ENCODE measurements at places on chromosomes 3 and 15. TPM values are rescaled to one million over a fixed set of nuclear protein-coding genes. Genes with fewer than 3 reads are reported as not detected.

DNA sequence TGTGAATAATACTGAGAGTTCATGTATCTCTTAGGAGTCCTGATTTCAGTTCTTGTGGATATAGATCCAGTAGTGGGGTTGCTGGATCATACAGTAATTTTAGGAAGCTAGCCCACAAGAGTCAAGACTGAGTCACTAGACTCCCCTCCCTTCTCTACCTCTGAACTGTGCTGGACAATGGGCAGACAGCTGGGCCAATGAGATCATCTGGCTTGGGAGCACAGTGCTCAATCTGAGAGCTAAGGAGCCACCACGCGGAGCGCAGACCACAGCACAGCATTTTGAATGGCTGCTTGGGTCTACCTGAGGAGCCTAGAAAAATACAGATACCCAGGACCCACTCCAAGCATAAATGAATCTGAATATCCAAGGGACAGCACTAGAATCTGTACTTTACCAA, 32.5 kb downstream of the WNT5A start:
- DNase-seq = no peak

DNA sequence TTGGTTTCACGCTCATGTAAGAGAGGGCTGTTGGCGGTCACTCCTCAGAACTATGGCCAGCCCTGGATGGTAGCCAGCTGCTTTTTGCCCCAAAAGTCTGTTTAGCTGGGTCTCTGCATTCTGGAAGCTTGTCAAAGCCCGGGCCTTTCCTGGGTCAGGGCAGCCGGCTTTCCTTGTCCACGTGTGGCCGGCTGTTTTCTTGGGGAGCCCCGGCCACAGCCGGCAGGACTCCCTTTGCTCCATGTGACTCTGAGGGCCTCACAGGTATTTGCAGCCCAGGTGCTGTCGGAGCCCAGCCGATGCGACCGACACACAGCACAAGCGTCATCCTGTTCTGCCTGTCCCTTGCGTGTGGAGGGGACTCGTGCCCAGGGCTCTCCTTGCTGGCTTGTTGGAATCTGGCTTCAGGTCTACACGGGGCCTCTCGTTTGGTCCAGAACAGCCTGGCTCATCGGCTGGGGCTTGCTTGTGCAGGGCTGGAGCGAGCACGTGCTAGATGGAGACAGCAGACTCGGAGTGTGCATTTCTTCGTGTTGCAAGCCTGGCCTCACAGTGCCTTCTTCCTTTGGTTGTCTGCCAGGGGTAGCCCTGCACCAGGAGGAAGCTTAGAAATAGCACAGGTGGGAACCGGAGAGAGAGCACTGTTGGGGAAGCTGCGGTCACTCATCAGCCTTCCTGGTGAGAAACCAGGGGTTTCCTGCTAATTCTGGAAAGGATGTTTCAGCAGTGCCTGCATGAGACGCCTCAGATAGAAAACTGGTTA, 51.5 kb downstream of the PGPEP1L start:
- peak; percentile 46 for DNase-seq

GRCh38 chr3:17140670-17141505, 256.1 kb downstream of the PLCL2 start:
- DNase-seq = no peak

Gene BTLA
- not detected for total RNA-seq

DNA sequence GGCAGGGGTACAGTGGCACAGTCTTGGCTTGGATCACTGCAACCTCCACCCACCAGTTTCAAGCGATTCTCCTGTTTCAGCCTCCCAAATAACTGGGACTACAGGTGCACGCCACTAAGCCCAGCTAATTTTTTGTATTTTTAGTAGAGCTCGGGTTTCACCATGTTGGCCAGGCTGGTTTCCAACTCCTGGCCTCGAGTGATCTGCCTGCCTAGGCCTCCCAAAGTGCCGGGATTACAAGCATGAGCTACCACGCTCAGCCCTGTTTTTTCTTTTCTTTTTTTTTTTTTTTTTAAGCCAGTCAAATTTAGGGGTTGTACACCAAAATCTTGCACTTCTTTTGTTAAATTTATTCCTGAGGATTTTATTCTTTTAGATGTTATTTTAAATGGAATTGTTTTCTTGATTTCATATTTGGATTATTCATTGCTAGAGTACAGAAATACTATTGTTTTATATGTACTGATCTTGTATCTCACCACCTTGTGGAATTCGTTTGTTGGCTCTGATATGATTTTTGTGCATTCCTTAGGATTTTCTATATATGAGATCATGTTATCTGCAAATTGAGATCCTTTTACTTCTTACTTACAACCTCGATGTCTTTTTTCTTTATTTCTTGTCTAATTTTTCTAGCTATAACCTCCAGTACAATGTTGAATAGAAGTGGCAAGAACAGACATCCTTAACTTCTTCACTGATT, 65.6 kb downstream of the ZNF609 start:
- DNase-seq = no peak

- DNase-seq = peak; percentile 17
Measured at GRCh38 chr3:6791161-6791560, 69.8 kb upstream of the GRM7 start.

Gene MOBP
- 0.44 TPM for total RNA-seq

Gene TMCO5A
- total RNA-seq = not detected

DNA sequence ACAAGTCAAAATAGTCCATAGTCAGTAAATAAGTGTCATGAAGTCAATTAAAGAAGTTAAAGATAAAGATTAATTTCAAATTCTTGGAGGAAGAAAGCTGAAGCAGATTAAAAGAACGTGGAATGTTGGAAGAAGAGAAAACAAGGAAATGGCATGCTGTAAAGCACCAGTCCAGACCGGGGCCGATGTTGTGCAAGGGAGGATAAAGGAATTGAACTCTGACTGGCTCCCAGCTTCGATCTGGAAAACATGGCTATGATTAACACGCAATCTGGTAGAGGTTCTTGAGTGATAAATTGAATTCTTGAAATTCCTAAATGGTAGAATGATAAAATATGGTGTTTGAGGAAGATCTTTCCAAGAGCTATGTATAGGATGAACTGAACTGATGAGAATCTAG, 194.4 kb downstream of the MEIS2 start:
- peak; percentile 60 for DNase-seq

DNA sequence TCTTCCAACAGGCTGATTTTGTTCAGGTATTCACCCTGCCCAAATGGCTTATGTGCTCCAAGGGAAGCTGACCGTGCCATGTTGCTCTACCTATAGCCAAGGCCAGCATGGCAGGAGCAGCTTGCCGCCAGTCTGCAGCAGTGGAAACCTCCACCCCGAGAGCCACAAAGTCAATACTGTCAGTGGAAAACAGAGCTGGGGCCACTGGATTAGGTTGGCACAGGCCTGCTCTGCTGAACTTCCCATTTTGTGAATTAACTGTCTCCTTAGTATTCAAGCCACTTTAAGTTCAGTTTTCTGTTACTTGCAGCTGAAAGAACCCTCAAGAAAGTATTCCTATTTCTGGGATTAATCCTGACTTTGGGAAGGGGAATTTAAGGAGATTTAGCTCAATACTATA, 63.8 kb upstream of the XCR1 start:
- DNase-seq = no peak

Gene SLC22A13
- 0.44 TPM for total RNA-seq

Gene ATP10A
- total RNA-seq = not detected

Gene NPAP1
- total RNA-seq = not detected

Gene PEX5L
- not detected for total RNA-seq

DNA sequence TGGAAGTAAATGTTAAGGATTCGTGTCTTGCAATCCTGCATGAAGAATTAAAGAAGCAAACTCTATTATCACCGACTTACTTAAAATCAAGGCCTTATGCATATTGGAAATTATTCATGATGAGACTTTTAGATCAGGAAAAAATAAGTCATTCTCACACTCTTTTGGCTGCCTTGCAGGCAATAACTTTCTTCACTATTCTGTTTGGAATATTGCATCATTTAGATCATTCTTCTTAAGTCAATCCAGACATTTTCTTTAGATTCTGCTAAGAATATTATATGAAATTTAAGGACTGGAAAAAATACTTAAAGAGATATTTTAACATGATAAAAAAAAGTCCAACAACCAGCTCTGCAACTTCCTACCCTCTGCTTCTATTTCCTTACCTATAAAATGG, 245.4 kb downstream of the LRRN1 start:
- DNase-seq = no peak

DNA sequence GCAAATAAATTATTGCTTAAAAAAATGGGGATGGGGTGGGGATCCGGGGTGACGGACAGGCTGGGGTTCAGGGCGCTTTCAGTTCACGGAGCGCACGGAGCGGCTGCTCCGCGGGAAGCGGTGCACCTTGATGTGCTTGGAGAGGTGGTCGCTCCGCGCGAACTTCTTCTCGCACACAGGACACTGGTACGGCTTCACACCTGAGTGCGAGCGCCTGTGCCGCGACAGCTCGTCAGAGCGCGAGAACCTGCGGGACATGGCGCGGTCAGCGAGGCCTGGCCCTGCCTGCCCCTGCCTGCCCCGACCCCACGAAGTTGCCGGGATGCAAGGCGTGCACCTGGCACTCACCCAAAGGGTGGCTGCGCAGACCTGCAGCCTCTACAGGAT, 13.6 kb downstream of the KLF15 start:
- DNase-seq = no peak

DNA sequence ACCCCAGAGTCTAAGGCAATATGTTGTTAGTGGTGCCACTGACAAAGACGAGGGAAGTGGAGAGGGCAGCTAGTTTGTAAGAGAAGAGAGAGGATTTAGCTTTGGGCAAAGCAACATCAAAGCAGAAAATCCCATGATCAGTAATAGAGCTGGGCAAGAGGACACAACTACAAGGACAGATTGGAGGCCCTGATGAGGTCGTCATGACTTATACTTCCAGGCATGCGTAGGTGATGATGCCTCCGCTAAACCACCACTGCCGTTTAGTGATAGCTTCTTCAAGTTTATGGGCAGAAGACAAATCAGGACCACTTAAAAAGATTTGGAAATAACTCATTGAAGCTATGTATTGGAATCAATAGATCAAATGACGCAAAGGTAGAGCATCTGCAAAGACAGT, 2.6 kb downstream of the HRG start:
- DNase-seq = no peak

Gene ARGFX
- not detected for total RNA-seq

- no peak for DNase-seq
Measured at GRCh38 chr3:164929642-164930041, 148.7 kb downstream of the SI start.

DNA sequence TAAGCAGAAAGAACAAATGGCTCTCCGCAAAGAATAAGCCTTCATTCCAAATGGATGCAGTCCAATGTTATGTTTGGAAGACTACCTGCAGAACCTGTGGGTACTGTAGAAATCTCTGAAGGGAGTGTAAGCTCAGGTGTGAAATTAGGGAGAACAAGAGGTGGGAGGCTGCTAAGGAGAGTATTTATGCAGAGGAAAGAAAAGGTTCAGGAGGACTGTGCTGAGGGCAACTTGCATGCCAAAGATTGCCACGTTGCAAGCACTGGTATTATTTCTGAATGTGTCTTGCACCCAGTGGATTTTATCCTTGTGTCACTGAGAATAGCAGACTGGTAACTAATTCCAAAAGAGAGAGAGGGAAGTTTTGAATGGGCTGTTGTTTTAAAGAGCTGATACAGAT, 144.1 kb downstream of the ITPR1 start:
- DNase-seq = no peak

GRCh38 chr15:39074341-39074985, 506.4 kb upstream of the THBS1 start:
- DNase-seq = no peak

GRCh38 chr3:68017069-68017468, 362.7 kb upstream of the SUCLG2 start:
- DNase-seq = no peak

DNA sequence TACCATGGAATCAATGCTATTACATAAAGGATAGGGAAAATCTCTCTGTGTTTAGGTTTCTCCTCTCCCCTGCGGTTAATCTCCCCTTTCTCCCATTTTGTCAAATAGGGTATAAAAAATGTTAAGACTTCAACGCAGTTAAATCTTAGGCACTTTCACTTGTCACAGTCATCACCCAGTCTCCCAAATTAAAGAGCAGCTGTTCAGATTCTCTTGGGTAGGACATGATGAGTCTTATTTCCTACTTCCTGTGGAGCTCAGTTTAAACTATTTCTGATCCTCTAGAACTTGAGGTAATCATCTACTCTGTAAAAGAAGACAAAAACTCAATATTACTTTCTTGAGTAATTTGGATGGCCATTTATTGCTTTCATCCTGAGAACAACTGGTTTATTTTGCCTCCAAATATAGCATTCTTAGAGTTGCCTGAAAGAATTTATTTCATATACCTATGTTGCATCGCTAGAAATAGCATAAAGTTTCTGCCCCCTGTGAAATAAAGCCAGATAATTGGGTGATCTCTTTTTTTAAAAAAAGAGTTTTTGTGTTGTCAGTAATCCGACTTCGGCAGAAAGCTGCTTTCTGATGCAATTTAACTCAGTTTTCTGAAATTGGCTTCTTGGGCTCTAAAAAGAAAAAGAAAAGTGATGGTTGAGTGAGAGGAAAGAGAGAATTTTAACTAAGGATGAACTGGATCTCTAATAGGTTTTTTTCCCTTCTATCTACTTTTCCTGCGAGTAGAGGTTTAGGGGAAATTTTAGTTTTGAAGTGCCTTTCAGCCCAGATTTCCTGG, 20.7 kb downstream of the RAP2B start:
- no peak for DNase-seq

DNA sequence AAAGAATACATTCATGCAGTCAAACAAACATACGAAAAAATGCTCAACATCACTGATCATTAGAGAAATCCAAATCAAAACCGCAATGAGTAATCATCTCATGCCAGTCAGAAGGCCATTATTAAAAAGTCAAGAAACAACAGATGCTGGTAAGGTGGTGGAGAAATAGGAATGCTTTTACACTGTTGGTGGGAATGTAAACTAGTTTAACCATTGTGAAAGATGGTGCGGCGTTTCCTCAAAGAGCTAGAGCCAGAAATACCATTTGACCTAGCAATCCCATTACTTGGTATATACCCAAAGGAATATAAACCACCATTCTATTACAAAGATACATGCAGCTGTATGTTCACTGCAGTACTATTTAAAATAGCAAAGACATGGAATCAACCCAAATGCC, 330.4 kb downstream of the EDEM1 start:
- DNase-seq = no peak

- DNase-seq = no peak
Measured at GRCh38 chr15:100765467-100766241, 114.0 kb upstream of the ALDH1A3 start.

DNA sequence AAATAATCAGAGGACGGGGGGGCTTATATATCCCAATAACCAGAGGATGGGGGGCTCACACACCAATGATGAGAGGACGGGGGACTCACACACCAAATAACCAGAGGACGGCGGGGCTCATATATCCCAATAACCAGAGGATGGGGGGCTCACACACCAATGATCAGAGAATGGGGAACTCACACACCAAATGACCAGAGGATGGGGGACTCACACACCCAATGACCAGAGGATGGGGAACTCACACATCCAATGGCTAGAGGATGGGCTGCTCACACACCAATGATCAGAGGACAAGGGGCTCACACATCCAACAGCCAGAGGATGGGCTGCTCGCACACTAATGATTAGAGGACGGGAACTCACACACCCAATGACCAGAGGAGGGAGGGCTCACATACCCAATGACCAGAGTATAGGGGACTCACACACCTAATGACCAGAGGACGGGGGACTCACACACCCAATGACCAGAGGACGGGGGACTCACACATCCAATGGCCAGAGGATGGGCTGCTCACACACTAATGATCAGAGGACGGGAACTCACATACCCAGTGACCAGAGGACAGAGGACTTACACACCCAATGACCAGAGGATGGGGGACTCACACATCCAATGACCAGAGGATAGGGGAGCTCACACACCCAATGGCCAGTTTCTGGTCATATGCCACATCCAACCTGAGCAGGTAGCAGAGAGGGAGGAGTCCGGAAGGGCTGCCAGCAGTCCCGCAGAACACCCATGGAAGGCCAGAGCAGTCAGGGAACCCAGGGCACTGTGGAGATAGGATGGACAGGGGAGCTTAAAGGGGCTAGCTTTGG, 10.6 kb downstream of the RAB6B start:
- no peak for DNase-seq
